ENCODE measurements at places on chromosomes 11 and 22. TPM values are rescaled to one million over a fixed set of nuclear protein-coding genes. Genes with fewer than 3 reads are reported as not detected.

DNA sequence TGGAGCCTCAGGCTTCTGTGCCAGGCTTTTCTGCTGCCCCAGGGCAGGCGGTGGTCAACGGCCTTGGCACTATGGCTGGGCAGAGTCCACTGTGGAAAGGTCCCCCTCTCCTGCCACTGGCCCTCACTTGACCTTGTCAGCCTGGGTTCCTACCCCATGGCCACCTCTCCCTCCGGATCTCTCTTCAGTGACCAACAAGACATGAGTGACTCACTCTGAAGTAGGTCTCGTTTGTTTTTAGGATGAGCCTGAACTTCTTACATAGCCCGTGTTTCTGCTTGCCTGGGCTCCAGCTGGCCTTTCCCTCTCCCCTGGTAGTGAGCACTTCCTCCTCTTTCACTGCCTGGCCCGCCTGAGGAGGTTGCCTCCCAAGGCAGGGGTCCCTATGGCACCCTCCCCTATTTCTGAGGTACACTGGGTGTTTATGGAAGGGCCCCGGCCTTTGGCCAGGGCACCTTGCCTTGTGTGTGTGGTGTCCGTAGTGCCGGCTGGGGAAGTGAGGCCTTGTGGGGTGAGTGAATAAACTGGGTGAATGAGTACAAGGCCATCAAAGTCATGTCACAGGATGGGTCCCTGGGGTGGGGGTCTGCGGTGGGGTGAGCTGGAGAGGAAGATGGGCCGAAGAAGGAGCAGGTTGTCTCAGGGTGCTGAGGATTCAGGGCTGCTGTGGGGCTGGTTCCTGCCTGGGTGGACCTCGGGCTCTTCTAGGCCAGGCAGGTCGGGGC, 5.0 kb downstream of the SHANK3 start:
- peak; percentile 58 for DNase-seq

DNA sequence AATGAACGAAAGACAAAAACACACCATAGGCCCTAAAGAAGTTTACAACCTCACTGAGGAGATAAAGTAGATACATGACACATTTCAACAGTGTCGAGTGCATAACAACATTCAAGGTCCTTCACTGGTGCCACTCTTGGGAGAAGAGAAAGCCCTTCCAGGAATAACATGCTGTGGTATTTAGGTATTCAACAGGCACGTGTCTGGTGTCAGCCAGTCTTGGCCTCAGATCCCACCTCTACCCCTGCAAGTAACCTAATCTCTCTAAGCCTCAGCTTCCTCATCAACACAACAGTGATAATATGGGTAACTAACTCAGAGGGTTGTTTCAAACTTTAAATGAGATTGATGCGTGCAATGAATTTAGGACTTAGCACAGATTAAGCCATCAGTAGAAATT, 235.0 kb upstream of the ZC3H12C start:
- no peak for DNase-seq

- DNase-seq: no peak
Observed at GRCh38 chr11:36487619-36488018, 22.5 kb downstream of the TRAF6 start.

DNA sequence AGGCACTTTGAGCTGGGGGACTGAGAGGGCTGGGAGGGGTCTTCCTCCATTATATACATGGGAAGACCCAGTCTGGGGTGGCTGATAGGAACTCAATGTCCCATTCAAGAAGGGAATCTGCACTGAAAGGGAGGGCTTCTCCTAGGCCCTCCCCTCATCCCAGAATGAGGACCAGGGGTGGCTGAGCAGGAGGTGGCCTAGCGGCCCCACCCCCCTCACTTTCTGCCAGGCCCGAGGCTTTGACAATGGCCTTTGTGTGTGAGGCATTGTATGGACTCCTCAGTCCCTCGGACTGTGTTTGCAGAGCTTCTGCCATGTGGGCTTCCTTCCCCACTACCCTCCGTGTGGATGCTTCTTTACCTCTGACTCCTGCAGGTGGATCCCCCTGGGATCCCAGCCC, 65.7 kb downstream of the NECTIN1 start:
- DNase-seq: no peak

- DNase-seq: no peak
Observed at GRCh38 chr11:12413141-12414052, 36.0 kb downstream of the PARVA start.

GRCh38 chr11:111334532-111335502, 36.5 kb downstream of the POU2AF3 start:
- DNase-seq: no peak

GRCh38 chr11:117426941-117427340, 99.3 kb downstream of the CEP164 start:
- peak; percentile 56 for DNase-seq

DNA sequence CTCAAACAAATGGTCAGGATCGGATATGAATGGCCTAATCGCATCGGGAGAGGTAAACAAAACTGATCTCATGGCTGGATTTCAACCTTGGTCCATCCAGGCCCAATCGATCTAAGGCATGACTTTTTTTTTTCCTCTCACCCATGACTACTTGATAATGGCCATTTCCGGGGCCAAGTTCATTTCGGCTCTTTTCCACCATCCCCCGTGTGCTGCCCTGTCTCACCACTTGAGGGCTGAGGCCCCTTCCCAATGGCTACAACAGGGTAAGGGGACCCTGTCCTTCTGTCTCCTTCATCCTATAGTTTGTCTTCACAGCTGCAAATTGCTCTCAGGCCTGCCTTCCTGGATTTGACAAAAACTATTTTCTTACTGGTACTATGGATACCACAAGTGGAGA, 26.7 kb downstream of the GRAP2 start:
- DNase-seq: no peak

DNA sequence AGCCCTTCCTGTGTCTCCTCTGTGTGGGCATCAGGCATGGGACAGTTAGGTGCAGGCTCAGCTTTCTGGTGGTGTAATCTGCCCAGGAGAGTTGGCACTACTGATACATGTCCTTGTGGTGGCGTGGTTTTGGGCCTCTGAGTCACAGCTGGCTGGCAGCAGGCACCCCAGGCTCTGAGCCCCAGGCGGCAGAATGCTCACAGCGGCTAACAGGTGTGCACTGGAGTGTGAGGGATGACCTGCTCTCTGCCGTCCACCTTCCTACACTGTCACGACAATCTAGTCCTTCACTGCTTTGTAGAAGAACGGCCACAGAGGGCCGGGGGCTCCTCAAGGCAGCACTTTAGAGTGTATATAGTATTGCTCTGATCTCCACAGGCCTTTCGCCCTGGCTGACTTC, 100.3 kb upstream of the PITPNB start:
- peak; percentile 70 for DNase-seq

DNA sequence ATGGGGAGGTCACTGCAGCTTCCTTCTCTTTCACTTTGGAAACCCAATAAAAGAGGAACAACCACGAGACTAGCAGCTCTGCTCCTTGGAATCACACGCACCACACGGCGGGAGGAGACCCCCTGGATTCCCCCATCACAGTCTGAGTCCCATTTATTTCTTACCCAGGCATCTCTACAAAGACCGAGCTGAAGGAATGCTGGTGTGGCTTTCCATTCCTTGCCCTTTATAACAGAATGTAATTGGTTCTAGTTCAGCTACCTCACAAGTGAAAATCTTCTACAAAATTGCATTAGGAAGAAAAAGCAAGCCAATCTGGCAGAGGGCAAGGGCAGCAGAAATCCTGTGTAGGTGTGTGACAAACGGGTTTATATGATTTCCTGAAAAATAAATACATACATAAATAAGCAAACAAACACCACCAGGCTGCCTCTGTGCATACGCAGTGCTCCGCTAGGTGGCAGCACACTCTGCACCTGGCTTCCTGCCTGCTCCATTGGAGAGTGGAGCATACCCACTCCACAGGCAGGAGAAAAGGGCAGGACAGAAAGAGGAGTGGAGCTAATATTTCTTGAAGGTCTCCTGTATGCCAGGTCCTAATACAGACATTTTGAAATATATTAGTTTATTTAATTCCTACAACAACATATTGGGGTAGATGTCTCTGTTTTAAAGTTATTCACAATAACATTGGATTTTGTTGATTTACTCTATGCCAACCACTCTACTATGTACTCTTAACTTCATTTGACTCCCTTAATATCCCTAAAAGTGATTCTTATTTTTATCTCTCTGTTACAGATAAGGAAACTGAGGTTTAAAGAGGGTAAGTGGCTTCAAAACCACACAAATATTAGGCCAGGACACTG, 673.1 kb downstream of the KCNA4 start:
- DNase-seq: peak; percentile 81

DNA sequence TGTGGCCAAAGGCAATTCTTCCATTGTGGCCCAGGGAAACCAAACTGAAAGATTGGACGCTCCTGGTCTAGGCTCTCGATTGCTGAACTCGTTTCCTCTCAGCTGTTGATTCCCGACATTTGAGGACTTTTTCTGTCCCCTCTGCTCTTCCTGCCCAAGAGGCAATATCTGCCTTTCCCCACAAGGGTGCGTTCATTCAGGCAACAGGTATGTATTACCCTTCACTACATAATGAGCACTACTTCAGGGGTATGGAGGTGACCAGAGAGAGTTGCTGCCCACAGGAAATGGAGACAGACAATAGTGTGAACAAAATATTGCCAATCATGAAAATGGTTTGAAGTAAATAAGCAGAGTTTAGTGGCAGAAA, 8.2 kb downstream of the PTH start:
- no peak for DNase-seq

- DNase-seq: peak; percentile 85
Observed at GRCh38 chr22:29907753-29908515, 25.0 kb downstream of the MTMR3 start.

- no peak for DNase-seq
Observed at GRCh38 chr11:84522331-84522730, 1104.8 kb downstream of the DLG2 start.

The IGLL1 gene
- not detected for total RNA-seq

The BEST1 gene
- 5.8 TPM for total RNA-seq

The SLC25A18 gene
- total RNA-seq: 0.76 TPM

The HTR3B gene
- not detected for total RNA-seq
